ENCODE measurements at places on chromosomes 5 and 9.

DNA sequence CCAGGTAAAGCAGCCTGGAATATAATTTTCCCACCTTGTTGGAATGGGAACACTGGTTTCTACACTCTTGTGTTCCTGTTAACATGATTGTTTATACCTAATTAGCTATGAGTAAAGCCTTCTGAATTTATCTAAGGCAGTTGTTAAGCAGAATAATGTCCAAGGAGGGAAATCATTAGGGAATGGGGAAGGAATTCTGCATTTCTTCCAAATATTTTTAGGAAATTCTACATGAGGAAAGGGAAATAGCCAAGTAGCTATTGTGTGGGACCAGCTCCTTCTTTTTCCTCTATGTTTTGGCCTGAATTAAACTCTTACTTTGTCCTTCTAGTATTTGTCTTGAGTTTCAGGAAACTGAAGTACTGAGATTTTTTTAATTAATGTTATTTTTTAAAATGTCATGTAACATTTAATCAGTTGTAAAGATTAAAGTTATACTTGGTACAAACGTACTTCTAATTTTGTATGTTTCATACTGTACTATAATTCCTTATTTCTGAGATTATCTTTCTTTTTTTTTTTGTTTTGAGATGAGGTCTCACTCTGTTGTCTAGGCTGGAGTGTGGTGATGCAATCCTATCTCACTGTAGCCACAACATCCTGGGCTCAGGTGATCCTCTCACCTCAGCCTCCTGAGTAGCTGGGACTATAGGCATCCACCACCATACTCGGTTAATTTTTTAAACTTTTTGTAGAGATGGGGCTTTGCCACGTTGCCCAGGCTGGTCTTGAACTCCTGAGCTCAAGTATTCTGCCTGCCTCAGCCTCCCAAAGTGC lies 28.5 kb downstream of the ANKDD1B start:
- DNase-seq = no peak

DNA sequence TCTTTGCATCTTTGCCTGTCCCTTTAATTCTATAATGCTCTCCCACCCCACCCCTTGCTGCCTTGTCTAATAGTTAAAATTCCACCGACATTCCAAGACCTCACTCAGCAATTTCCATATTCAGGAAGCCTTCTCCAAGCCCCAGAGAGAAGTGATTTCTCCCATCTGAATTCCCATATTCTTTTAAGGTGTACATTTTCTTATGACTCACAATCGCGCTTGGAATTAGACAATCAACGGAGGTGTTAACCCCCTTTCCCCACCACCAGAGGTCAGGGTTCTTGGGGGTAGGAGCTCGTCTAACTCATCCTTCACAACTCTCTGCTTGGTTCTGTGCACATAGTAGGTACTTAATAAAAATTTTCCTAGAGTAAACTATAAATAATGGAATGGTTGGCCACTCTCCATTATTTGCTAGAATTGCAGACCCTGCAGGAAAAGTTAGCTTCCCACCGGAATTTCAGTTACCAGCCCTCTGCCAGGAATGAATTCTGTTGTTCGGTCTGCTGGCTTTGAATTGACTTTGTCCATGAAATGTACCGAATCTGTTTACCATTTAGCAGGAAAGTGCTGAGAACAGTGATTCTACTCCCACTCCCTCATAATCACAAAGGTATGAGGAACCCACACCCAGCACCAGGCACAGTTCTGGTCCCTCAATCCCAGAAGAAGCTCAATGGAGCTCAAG lies 5.0 kb downstream of the KCNIP1 start:
- DNase-seq = no peak

GRCh38 chr9:74512416-74512815 lies 15.3 kb downstream of the RORB start:
- DNase-seq = no peak

- DNase-seq = no peak
Observed at GRCh38 chr9:1522219-1522767, 472.1 kb downstream of the DMRT2 start.

GRCh38 chr9:85640425-85640824 lies 101.3 kb downstream of the AGTPBP1 start:
- no peak for DNase-seq

DNA sequence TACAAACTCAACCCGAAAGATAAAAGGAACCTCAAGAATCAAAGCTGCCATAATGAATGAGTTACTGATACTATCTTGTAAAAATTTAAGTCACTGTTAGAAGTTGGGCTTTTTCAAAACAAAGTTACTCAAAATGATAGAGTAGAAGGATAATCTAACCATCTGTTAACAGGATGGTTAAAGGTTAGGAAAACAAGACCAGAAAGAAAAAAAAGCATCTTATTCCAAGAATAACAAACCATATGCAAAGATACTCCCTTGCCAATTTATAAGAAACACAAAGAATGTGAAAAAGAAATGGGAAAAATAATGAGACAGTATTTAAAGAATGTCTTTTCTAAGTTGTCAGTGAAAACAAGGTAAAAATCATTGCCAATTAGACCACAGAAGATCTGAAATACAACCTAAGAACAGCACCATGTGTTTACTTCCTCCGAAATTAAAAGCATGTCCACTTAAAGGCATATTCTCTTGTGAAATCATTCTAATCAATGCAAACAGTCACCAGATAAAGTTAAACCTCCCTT lies 51.2 kb downstream of the STRBP start:
- DNase-seq = no peak

Data from ureter (tissue), 1 donor.